ENCODE measurements at places on chromosomes 3 and 15.

DNA sequence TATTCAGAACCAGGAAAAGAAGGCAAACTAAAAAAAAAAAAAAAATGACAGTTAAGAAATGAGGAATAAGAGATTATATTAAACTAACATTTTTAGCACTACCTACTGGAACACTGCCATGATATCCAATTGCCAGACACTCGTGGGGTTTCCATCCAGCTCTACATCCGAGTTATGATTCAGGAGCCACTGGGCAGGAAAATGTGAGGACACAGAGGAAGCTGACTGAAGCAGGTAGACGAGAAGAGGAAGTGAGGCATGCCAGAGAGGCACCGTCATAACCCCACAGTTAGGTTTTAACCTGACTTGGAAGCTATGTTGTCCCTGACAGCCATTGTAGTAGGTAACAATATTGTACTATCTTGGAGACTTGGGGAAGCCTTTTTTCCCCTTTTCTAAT, 495.0 kb downstream of the NLGN1 start:
- no peak for DNase-seq

DNA sequence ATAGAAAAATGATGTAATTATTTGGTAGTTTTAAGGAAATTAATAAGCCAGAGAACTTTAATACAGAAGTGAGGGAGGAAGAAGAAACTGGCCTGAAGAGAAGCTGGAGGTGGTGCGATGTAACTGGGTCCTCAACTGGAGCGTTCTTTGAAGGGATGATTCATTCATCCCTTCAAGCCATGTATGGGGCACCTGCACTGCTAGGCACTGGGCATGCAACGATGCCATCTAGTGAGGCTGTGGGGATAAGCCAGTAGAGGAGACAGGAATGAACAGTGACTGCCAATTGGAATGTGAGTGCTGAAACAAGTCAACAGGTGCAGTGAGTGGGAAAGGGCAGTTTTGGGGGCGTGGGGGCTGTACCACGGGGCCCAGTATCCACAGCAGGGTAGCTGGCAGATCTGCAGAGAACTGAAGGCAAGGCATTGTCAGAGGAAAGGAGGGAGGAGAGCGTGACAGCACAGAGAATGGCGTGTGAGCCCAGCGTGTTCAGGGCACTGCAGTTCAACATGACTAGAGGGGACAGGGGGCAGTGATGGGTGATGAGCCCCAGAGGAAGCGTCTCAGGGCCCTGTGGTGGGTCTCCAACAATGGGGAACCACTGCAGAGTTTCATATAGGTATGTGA, 3.8 kb upstream of the KIF23 start:
- DNase-seq: peak; percentile 46

DNA sequence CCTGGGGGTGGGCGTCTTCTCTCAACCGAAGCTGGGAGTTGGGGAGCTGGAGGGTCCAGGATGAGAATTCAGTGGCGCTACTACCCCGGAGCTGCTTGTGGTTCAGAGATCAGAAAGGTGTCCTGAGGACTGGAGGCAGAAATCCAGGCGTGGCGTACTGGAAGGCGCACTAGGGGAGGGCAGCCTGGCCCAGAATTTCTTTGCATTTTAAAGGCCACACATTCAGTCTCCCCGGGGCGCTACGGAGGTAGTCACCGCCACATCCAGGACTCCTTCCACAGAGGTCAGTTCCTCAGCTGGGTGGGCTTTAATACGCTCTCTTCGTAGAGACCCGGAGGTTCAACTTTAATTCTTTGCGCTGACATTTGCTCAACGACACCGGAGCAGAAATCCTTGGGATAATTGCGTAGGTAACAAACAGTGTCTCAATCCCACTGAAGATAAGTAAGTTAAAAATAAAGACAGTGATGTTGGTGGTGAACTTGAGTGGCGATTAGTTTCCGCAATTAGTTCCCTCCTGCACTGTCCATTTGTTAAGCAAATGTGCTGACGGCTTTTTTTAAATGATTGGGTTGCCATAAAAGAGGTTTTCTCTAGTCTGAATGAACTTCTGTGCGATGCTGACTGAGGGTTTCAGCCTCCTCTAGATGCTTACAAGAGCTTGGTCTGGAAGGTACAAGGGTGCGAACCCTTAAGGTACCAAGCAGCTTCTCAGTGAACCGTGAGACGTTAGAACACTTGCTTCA, 535 bp downstream of the MCTP2 start:
- DNase-seq: no peak

GRCh38 chr3:143427631-143428030, 308.1 kb downstream of the CHST2 start:
- no peak for DNase-seq

GRCh38 chr15:66940368-66940767, 125.0 kb upstream of the SMAD3 start:
- DNase-seq: no peak

GRCh38 chr3:119240101-119240590, 532 bp downstream of the B4GALT4 start:
- DNase-seq: no peak

GRCh38 chr3:29141197-29141917, 139.5 kb upstream of the RBMS3 start:
- no peak for DNase-seq

GRCh38 chr3:33940149-33940548, 141.7 kb downstream of the PDCD6IP start:
- no peak for DNase-seq

DNA sequence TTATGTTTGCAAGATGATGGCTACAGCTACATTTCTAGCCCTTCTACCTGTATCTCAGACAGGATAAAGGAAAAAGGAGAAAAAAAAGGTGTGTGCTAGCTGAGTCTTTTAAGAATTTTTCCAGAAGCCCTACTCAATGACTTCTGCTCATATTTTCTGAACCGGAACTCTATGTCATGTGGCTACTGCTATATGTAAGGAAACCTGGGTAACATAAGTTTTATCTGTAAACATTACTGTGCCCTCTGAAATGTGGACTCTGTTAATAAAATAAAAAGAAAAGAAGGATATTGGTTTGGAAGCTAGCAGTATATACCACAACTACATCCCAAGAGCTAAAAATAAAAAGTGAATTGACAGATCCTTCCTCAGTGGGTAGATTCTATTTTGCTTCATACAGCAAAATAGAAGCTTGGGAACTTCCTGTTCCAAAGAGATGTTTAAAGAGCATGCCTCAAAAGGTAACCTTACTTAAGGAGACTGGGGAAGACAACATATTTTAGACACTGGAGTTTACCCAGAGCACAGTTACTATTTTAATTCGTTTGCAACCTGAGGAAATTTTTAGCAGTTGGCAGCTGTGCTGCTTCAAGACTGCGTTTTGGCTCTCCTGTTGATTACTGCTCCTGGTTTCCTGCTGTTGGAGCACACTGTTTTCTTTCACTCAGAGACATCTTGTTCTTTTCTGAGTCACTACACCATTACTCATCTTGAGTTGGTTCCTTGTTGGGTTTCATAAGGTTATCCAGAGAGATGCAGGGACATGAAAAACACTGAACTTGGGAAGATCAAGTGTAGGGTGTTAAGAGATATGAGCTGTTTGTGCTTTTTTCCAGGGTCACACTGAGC, 280.7 kb downstream of the NFKBIZ start:
- no peak for DNase-seq

DNA sequence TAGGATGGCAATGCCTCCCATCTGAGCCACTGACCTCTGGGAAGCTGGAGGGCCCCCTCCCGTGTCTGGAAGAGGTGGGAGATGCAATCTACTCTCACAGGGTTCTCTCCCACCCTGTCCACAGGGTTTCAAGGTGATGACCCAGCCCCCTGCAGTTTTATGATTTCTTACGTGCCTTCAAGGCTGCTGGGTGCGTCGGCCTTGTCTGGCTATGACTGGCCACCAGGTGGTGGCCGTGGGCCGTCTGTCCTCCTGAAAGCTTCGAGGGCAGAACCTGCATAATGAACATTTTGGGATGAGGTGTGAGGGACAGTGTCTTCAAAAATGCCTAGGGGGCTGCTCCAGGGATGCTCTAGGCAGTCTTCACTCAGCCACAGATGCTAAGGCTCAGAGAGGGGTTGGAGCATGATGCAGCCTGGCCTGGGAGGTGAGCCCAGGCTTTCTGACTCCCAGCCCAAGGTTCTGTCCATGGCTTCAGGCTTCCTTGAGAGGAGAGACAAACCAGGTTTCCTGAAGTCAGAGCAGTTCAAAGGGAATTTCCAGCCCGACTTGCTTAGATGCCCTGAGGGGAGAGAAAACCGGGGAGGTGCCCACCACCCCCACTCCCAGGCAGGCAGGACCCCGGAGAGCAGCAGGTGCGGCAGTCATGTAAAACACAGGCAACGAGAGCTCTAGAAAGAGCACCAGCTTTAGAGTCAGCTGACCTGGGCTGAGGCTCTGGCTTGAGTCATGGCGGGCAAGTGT, 18.7 kb downstream of the ISG20 start:
- peak; percentile 64 for DNase-seq

GRCh38 chr3:12117473-12117872, 41.2 kb downstream of the TIMP4 start:
- no peak for DNase-seq

DNA sequence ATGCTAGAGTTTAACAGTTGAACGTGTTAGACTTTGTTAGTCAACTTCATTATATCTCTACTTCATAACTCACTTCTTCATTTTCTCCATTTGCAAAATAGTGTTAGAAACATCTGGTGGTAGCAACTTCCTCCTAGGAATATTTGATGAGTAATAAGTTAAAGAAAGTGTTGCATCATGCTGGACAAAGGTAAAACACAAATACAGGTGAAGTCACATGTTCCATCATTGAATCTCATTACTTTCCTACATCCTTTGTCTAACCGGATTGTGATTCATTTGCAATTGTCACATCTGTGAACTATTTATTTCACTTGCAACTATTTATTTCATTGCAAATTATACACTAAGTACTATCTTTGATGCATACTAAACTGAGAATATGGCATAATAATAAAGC, 186.5 kb downstream of the TUSC7 start:
- no peak for DNase-seq

GRCh38 chr15:62431817-62432216, 266.7 kb upstream of the C2CD4B start:
- DNase-seq: no peak

- DNase-seq: no peak
These were observed 10.8 kb downstream of the STRA6 start for GRCh38 chr15:74191798-74192197.

DNA sequence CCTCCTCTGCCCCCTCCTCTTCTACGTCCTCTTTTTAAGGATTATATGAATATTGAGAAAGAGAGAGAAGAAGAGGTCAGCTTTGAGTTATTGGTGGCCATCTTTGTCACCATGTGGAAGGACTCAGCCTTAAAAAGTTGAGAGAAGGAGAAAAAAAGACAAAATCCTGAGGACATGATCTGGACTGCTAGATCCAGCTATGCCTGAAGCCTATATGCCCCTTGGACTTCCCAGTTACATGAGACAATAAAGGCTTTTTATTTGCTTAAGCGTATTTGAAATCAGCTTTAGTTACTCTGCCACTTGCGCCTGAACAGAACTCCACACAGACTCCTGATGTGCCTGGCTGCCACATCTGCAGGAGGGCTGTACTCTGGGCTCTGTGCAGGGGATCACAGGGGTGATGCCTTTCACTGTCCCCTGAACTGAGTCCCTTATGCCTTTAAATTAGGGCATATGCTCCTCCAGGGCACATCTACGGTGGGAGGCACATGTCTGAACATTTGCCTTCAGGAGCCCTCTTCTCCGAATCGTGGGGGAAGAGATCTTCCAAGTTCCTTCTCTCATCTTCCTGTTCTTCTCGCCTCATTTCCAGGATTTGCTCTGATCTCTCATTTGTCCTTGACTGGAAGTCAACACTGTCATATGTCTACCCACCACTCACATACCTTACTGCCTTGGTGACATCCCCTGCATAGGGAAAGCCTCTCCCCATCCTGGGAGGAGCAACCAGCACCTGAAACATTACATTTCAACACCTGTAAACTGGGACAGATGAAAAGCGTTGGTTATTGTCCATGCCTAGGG, 14.0 kb upstream of the PLA2G4E start:
- no peak for DNase-seq

DNA sequence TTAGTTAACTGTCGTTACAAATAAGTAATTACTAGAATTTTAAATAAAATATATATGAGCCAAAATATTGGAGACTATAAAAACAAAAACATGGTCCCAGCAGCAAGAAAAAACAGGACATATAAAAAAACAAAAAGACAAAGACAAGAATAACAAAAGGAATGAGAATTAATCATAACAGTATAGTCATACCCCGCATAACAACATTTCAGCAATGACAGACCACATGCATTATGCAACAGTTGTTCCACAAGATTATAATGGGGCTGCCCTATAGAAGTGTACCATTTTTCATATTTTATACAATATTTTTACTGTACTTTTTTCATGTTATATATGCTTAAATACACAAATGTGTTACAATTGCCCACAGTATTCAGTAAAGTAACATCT, 5.6 kb downstream of the HLTF start:
- DNase-seq: no peak

GRCh38 chr3:122562923-122563716, 980 bp downstream of the PARP9 start:
- DNase-seq: no peak

DNA sequence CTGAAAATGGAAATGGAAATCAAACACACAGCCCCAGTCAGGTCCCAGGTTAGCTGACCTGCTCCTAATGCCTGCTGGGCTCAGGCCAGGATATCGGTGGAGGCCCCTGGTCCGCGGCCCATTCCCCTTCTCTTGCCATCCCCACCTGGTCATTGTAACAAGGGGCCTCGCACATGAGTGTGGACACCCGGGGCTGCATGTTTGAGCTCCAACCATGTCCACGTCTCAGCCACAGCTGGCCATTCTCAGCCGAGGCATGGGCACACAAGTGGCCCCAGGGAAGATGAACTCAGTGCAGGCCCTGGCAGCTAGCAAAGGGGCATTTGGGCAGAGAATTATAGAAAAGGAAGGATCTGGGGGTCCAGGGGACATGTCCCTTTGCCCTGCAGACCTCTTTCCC, 41.7 kb downstream of the FAM174B start:
- DNase-seq: no peak

- no peak for DNase-seq
These were observed 54.3 kb upstream of the CCR4 start for GRCh38 chr3:32897001-32897601.

DNA sequence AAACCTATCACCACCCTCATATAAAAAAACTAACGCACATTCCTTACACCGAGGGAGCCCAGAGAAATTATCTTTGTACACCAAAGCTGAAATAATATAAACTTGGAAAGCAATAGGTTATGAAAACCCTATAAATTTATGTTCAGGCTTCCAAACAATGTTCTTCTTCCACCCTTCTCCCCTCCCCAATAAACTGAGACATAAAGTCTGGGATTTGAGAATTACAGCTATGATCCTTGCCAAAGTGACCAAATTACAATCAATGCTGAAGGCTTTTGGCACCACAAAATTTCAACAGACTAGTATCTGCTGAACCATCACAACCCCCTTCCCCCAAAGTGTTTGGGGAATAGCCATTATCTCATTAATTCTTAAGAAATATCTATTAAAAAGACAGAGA, 237.8 kb downstream of the FMN1 start:
- no peak for DNase-seq

DNA sequence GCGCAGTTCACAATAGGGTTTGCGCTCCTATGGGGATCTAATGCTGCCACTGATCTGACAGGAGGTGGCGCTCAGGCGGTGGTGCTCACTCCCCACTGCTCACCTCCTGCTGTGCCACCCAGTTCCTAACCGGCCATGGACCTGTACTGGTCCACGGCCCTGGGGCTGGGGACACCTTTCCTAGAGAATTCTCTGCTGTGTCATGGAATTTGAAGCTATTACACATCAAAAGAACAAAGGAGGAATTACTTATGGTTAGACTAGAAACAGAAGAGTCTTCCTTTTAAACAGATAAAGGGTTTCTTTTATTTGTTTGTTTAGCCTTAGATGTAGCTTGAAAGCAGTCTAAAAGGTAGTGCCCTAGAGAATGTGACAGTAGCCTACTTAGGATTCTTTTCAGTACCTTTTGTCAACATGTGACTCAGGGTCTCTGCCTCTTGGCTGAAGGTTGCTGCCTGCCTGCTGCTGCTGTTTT, 50.3 kb downstream of the PAK2 start:
- DNase-seq: no peak
